Stimulated activated CD8-positive, alpha-beta memory T cell treated with anti-CD3 and anti-CD28 coated beads, Interleukin-15, amount 100 ng/mL, for 24 hours (primary cell): ENCODE measurements at places on chromosomes 6 and 20.

GRCh38 chr20:41362748-41363140 is 3.9 kb downstream of the EMILIN3 start:
- no peak for DNase-seq

- no peak for DNase-seq
These were observed 52.1 kb downstream of the SNX5 start for GRCh38 chr20:17916433-17916891.

DNA sequence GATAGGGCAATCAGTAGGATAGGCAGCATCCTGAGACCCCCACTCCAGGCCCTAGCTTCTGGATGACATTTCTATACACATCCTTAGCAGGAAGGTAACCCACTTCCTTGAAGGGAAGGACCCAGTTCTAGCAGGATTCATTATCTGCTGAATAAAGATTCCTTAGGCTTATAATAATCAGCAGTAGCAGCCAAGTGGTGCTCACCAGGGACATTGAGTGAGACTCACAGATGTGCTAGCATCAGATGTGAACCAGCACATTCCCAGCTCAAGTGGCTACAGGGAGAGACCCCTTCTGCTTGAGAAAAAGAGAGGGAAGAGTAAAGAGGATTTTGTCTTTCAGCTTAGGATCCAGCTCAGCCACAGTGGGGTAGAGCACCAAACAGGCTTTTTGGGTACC is 244.8 kb upstream of the UFL1 start:
- DNase-seq, result no peak

DNA sequence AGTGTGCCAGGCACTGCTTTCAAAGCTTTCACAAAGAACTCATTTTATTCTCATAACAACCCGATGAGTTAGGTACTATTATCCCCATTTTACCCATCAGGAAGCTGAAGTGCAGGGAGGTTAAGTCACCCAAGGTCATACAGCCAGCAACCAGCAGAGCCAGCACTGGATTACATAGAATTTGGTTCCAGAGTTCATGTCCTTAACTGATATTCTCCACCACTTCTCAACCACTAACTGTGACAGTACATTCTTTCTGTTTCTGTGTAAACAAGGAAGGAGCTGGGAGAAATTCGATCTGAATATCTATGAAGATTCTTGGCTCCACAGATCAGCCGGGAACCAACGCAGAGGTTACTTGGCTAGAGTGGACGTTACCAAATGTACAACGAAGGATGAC is 98.0 kb downstream of the KIF16B start:
- DNase-seq, result no peak

DNA sequence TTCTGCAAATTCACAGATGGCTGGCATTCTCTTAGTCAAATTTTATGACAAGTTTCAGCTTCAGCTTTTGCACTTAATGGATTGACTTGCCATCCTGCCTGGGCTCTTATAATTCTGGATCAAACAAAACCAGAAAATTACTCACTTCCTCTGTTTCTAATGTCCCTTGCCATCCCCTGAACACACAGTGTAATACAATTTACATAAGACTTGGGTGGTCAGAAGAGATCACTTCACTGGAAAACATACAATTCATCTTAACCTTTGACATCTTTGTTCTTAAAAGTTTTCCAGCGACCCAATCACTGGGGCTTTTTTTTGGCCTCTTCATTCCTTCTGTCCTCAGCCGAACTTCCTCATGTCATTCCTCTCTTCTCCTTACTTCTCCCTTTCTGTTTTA is 199.0 kb downstream of the ARHGAP18 start:
- DNase-seq, result no peak

- DNase-seq, result no peak
These were observed at the start of gene TNXB for GRCh38 chr6:32109114-32109764. TSS of gene TNXB (minus strand) at chr6:32109338. CDS start at chr6:32098198, 11,140 bp downstream.

DNA sequence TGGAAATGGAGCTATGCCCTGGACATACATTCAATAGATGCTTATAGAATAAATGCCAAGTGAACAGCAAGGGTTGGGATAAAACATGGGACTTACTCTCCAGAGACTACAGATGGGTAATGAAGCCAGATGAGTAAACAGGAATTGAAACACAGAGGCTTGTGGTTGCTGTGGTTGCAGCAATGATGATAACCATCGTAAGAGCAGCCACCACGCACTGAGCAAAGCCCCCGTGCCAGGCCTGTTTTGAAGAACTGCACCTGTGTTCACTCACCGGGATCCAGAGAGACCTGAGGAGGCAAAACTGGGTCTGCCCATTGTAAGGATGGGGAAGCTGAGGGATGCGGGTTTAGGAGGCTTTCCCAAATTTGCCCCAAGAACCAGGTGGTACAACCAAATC is 431.1 kb upstream of the CDH4 start:
- DNase-seq, result no peak

DNA sequence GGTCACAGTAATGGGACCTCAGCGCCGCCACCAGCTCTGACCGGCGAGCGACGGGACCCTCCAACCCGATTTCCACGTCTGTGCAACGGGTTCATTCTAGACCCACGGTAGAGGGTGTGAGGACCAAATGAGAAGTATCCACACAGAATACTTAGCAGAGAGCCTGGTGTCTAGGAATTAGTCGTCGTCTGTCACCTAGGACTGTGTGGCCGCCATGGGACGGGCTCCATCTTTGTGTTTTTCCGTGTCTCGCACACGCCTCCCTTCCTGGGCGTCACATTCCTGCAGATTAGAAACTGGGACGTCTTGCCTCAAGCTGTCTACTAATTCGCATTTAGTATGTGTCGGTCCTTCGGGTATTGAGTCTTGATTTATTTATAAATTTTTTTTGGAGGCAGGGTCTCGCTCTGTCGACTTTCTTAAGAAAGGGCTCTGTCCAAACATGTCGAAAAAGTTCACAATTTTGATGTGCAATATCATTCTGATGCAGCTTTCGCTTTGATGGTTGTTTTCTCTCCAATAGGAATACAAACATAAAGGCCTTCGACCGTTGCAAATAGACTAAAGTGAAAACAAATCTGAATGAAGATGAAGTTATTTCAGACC is 563 bp downstream of the MGME1 start:
- DNase-seq, result no peak

- DNase-seq, result no peak
These were observed 52.9 kb upstream of the SIRPG start for GRCh38 chr20:1710484-1710883.

- no peak for DNase-seq
These were observed 61.5 kb downstream of the COL12A1 start for GRCh38 chr6:75144386-75144785.

- no peak for DNase-seq
These were observed 672 bp downstream of the CARMIL1 start for GRCh38 chr6:25279748-25280343.

DNA sequence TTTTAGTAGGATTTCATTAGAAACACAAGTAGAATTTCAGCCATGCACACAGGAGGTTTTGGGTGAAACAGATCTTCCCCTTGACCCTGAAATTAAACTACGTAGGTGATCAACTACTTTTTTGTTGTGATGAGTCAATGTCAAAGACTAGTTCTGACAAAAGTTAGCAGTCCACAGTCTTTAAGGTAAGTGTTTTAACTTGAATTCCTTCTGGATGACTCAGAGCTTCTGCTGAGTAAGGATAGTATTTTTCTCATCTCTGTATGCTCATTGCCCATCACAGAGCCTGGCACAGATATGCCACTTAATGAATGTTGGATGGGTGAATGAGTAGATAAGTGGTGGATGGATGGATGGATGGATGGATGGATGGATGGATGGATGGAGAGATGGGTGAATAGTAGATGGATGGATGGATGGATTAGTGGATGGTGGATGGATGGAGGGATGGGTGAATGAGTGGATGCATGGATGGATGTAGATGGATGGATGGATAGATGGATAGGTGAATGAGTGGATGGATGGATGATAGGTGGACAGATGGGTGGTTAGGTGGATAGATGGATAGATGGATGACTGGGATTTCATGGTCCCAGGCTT is 165.3 kb downstream of the ZMYND8 start:
- DNase-seq, result no peak
